ENCODE measurements at places on chromosomes 5 and 9.

GRCh38 chr5:137665678-137666460, 70.0 kb downstream of the KLHL3 start:
- DNase-seq: peak; percentile 4

DNA sequence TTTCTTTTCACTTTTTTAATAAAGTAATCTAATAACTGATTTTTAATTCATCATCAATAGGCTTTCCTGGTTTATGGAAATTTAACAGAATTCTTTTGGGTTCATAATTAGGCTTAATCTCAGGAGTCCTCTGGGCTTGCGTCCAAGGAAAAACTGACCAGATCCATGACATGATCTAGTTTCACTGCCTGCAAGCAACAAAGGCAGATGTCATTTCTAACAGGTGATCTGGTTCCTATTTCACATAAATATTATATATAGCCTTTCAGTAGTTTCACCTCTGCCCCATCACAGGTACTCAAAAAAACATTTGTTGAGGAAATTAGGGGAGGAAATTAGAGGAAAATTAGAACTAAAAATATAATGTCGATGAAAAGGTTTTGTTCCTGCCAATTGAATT, 126.4 kb downstream of the FBXL17 start:
- no peak for DNase-seq

GRCh38 chr5:102617191-102618187, 118.7 kb upstream of the SLCO6A1 start:
- no peak for DNase-seq

- DNase-seq: no peak
These were observed 236.6 kb downstream of the CDK5RAP2 start for GRCh38 chr9:120343416-120343815.

GRCh38 chr5:110836851-110837250, 98.0 kb downstream of the SLC25A46 start:
- DNase-seq: no peak

DNA sequence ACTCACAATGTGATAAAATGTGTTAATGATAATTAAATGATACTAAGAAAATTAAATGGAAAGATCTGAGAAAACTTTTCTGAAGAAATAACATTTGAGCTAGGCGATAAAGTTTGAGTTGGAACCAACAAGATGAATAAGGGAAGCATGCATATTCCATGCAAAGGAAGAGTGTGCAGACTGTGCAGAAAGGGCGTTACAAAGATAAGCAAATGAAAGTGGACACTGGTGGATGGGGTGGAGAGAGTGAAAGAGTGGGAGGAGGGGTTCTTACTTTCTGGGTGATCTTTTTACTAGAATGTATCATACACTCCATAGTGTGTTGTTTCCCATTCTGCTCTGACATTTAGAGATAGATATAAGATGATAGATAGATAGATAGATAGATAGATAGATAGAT, 138.7 kb downstream of the HTR1A start:
- DNase-seq: no peak

GRCh38 chr5:52705720-52706119, 82.0 kb upstream of the ITGA1 start:
- DNase-seq: no peak

DNA sequence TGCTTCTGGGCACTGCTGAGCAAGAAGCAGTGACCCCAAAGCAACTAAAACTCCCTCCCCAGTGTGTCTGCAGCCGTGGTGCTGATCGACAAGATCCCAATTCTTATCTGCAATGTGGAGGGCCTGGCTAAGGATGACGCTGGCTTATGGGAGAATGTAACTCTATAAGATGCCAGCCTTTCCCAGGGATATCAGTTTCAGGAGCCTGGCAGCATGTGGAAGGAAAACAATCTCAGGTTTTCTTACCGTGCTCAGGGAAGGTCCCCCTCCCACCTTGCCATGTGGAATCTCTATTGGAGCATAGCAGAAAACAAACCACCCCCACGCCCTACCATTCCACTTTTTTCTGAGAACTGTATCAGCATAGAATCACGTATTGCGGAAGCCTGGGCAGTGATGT, 87.7 kb upstream of the PTPN3 start:
- DNase-seq: no peak

DNA sequence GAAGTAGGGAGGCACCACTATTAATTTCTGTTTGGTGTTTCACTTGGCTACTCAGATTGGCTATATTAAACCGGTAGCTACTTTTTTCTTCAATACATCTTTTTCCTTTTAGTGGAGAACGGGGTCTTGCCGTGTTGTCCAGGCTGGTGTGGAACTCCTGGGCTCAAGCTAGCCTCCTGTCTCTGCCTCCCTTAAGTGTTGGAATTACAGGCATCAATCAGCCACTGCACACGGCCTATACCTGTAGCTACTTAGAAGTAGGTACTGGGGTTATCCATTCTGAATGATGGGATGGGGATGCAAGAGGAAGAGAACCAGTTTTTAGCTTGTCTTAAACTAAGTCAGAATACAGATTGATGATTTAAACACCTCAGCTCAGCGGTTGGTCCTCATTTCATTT, 1.7 kb downstream of the UBE2D2 start:
- no peak for DNase-seq

DNA sequence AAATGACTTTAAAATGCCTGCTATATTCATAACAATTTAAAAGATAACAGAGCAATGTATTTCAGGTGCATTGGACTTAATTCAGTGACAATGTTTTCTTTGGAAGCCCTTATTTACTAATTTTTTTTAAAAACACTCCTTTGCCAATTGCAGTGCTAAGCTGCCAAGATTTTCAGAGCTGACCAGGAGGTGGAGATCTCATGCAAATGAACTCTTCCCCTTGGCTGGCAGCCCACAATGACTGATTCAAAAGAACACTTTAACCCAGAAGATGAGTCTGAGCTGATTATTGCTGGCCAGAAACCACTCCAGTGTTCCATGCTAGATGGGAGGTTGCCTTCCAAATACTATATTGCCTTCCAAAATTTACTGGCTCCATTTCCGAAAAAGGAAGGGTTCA, 128.3 kb upstream of the CCNH start:
- DNase-seq: no peak

- DNase-seq: no peak
These were observed 22.1 kb downstream of the LMX1B start for GRCh38 chr9:126635661-126636439.

- no peak for DNase-seq
These were observed 33.5 kb upstream of the APC start for GRCh38 chr5:112703866-112704820.

GRCh38 chr5:58462623-58463230, 2.8 kb upstream of the PLK2 start:
- DNase-seq: no peak

DNA sequence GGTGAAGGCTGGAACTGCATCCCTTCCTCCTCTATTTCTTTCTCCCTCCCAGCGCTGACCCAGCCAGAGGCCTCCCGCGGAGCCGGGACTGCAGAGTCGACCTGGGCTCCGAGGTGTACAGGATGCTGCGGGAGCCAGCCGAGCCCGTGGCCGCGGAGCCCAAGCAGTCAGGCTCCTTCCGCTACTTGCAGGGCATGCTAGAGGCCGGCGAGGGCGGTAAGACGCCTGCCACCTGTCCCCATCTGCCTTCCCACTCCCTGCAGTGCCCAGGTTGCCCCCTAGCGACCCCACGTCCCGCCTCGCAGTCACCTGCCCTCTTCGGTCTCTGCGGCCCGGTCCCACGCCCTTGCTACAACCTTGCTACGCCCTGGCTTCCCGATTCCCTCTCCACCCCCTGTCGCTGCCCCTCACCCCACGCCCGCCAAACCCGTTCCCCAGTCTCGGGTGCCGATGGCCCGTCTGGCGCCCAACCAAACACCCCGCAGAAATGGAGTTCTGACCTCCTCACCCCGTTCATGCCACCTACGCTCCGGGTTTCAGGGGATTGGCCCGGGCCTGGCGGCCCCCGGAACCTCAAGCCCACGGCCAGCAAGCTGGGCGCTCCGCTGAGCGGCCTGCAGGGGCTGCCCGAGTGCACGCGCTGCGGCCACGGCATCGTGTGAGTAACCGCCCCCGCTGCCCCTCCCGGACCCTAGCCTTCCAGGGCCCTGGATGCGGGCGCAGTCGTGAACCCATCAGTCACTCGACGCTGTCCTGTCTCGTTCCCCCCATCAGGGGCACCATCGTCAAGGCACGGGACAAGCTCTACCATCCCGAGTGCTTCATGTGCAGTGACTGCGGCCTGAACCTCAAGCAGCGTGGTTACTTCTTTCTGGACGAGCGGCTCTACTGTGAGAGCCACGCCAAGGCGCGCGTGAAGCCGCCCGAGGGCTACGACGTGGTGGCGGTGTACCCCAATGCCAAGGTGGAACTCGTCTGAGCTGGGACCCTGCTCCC, 14.1 kb downstream of the PDLIM4 start:
- DNase-seq: no peak

- no peak for DNase-seq
These were observed 119.2 kb downstream of the DCP2 start for GRCh38 chr5:113095831-113096230.

DNA sequence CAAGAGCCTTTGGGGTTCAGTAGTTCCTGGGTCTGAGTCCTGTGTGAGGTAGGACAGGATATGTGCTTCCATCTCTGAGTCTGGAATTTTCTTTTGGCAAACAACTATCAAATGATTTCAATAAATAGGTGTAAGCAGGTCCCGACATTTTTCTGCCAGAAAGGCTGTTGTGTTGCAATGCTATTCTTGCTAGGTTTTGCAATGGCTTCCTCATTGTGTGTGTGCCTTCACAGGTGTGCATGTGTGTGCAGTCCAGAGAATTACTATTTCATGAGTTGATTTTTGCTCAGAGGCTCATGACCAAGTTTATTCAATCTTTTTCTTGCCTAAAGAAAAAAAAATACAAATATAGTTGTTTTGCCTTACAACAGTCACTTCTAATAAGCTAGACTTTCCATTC, 64.5 kb upstream of the FRRS1L start:
- no peak for DNase-seq

- no peak for DNase-seq
These were observed 6.0 kb downstream of the TRIM7 start for GRCh38 chr5:181198905-181199519.

DNA sequence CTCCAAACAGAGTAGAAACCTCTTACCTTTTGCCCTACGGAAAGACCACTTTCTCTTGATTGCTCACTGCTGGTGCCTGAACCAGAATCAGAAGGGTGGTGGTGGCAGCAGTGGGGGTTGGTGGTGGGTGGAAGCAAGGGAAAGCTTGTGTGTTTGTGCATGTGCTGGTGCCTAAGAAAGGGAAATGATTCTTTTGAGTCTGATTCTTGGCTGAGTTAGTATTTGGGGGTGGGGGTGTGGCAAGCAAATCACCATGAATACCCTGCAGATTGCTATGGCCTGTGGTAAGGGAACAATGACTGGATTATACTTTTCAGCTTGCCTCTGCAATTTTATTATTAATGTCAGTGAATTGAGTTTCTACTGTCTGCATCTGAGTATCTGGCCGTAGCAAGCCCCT, 106.6 kb downstream of the ARHGAP26 start:
- DNase-seq: no peak

DNA sequence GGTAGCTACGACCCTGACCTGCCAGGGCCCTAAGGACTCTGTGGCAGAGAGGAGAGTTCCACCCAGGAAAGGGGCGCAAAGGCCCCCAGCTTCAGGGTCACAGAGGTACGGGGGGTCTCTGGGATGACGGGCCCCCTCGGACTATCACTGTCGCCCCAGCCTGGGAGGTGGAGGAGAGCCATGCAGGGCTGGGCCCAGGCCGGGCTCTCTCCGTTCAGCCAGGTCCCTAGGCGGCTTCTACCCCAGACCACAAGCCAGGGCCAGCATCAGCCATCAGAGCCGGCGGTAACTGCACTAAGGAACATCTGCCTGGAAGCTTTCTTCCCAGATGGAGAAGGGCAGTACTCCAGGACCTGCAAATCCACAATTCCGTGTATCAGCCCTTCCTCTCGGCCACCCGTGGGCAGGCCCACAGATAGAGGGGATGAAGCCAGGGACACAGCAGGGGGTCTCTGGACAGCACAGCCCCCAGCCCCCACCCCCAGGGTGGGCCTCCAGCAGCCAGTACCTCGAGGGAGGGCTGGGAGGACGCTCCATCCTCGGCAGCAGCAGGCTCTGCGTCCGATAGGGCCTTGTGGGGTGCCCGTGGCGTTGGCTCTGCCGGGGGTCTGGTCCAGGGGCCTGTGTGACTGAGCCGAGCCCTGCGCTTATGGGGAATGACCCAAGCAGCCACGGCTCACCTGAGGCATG, 38.4 kb downstream of the NACC2 start:
- DNase-seq: no peak

GRCh38 chr9:93059715-93060578, 1.4 kb downstream of the SUSD3 start:
- DNase-seq: no peak

DNA sequence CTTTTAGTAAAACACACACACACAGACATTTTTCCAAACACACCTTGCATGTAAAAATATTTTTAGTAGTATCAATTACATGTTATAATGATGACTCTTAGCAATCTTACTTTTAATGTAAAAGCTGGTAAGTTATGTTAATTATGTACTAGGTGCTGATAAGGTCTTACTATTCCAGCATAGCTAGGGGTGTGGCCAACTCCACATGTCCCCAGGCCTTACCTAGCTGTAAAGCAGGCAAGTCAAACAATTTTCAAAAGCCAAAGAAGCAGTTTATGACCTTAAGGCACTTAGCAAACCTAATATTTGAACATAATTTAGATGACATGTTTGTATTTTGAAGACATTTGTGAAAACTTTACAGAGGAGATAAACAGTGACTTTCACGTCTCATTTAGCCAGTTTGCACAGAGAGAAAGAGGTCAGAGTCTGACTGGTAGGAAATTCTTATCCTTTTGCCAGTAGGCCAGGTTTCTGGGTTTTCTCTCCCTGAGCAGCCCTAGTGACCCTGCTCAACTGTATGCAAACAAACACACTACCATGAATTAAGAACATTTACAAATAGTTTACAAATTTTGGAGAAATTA, 26.5 kb upstream of the GPX3 start:
- no peak for DNase-seq

GRCh38 chr5:37005252-37005651, 128.7 kb downstream of the NIPBL start:
- no peak for DNase-seq

GRCh38 chr5:133261993-133262392, 210.2 kb downstream of the HSPA4 start:
- DNase-seq: no peak

- no peak for DNase-seq
These were observed 22.0 kb upstream of the ANKRD34B start for GRCh38 chr5:80592105-80592504.

DNA sequence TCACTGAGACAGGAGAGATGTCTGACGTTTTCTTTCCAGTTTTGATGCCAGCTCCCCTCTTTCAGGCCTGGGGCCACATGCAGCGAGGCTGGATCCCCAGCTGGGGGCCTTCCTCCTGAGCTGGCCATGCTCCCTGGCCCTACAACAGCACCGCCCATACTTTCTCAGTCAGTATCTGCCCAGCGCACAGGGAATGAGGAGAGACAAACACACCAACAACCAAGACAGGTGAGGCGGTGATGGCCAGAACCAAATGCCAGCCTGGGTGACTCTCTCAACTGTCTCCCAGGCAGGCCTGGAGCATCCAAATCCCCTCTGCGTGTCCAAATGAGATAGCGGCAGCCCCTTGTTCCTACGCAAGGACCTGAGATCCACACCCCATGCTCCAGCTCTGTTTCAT, 109.6 kb downstream of the ROR2 start:
- DNase-seq: no peak

GRCh38 chr9:104795082-104795481, 31.2 kb downstream of the NIPSNAP3B start:
- DNase-seq: no peak

All from stimulated activated CD4-positive, alpha-beta T cell treated with anti-CD3 and anti-CD28 coated beads, Interleukin-1b, Interleukin-23, amount 100 ng/mL, for 1 hour (primary cell).